ENCODE measurements at places on chromosomes 3 and 15.

DNA sequence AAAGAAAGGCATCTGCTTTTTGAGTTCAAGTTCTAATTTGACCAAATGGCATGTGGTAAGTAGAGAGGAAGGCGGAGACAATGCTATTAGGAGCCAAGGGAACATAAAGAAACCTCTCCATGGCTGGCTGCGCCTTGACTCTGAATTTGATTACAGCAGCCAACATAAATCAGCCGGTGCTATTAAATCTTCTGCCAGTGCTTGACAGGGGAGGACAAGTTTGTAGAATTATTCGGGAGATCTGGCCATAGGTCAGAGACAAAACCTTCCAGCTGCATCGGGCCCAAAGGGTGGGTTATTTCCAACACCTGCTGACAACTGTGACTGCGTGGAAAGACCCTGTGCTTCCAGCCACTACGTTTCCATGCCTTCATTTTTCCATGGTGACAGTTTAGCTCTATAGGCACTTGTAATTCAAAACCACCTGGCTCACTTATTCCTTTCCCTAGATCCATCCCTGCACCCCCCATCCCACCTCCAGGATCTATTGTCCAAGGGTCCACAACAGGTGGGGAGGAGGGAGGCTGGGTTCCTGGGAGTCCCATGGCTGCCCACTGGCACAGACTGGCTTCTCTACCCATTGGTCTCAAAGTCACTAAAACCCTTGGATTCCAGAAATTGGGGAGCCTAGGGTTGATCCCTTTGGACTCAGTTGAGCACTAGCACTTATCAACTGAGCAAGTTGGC lies 15.9 kb downstream of the COLQ start:
- DNase-seq: no peak

GRCh38 chr3:69082805-69083204 lies 1.9 kb upstream of the ARL6IP5 start:
- no peak for DNase-seq

DNA sequence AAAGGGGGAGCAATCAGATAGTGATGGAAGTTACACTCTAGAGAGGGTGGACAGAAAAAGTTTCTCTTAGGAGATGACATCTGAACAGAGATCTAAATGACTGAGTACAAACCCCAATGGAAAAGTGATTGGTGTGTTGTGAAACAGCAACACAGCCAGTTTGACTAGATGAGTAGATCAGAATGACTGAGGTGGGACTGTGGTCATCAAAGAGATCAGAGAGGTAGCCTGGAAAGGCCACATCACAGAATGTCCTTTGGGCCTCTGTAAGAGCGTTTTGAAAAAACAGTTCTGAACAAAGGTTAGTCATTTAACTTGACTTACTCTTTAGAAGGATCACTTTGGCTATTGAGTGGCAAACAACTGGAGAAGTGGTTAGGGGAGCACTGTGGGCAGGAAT lies 10.6 kb downstream of the LRRC58 start:
- DNase-seq: no peak

DNA sequence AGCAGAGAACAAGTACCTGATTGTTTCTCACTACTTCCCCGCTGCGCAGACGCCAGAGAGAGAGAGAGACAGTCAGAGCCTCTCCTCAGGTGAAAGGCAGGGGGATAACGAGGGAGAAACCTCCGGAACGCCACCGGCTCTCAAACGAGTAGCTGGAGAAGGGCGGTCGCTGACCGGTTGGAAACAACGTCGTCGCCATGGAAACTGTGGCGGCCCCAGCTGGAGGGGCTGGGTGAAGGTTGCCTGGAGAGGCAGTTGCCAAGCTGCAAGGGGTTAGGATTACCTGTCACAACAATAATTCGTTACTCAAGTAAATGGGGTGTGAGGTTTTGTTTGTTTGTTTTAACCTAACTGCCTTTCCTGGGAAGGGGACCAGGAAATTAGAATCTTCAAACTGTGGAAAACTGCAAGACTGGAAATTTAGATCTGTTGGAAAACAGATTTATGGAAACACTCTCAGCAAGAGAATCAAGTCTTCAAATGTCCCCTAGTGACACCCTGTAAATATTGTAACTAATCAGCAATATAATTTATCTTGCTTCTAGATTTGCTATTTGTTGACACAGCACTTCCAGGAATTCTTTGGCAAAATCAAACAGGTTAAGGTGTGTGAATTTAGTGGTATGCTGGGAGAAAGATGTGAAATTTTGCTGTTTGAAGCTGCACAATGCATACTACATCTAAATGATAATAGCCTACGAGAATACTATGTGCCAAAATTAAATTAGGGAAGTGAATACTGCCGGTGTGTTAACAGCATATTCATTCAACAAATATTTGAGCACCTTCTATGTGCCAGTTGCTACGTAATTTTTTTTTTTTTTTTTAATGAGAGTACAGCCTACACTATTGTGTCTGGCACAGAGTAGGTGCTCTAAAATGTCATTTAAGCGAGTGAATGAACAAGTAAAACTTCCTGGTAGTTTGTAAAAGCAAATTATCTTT lies at the start of gene DNAH12:
Gene DNAH12, minus strand, starts transcription at position 164 of the 945 bp plus-strand sequence. CDS start 1,474 bp downstream, outside the sequence.
- no peak for DNase-seq

GRCh38 chr3:69020424-69020823 lies 6.9 kb upstream of the EOGT start:
- DNase-seq: no peak

DNA sequence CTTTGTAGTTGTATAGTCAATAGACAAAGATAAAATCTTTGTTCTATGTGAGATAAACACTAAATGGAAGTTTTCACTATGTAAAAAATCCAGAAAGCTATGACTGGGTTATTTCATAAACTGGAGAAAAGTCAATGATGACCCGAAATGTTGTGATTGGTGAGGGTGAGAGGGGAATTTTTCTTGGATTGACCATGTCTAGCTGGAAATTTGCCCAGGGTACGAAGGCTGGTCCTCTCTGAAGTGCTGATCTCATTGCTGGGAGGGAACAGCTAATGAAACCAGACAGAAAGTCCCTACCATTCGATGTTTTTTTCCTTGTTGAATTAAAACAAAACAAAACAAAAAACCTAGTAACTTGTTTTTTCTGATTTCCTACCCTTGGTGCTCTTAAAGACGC lies 14.3 kb downstream of the TPRG1 start:
- no peak for DNase-seq

DNA sequence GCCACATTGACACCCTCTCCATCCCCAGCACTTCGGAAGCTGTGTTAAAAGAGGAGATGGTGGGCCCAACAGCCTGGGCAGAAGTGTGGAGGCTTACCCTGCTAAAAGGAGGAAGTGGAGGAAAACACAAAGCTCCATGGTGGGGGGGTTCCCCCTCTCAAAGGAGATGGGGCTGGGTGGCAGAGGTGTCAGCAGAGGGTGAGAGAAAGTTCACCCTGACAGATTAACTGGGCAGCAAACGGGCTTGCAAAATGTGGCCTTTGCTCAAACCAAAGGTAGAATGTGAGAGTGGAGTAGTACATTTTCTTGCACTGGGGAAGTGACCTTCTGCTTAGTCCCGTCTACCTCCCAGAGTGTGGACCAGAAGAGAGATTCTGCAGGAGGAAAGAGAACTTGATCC lies 44.7 kb downstream of the MYO1E start:
- no peak for DNase-seq

DNA sequence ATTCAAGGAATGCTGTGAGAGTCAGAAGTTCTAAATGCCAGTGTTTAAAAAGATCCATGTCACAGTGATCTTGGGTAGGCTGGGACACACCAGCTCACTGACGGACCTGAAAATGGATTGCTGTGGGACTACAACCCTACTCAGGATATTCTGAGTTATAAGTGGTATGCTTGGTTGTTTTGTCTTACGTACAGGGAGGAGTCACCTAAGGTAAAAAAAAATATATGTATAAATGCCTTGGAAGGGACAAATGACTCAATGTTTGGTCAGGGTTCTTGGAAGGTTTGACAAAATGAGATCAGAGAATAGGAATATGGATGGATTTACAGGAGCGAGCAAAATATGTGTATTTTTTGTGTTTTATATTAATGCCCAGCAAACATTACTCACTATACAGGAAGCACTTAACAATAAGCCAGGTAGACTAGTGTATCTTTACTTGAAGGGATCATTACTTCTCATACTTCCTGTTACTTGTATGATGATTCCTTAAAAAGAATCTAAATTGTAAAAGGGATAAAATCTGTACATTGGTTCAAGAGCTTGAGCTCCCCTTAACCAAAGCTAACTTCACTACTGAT lies 767.3 kb downstream of the GBE1 start:
- no peak for DNase-seq

DNA sequence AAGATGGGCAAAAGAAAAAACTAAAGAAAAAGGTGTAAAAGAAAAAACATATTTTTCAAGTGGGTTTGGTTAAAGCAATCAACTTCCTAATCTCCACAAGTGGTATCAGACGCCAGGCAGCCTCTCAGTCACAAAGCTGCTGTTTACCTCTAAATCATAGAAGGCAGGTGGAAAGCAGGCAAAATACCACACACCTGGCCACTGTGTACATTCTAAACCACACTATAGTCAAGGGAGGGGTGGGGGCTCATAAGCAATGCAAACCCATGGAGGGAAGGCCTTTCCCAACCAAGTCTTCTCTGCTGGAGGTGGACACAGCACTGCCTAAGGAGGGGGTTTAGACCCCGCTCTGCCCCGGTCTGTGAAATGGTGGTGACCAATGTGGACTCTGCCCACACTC lies 50.4 kb downstream of the MCF2L2 start:
- DNase-seq: no peak

DNA sequence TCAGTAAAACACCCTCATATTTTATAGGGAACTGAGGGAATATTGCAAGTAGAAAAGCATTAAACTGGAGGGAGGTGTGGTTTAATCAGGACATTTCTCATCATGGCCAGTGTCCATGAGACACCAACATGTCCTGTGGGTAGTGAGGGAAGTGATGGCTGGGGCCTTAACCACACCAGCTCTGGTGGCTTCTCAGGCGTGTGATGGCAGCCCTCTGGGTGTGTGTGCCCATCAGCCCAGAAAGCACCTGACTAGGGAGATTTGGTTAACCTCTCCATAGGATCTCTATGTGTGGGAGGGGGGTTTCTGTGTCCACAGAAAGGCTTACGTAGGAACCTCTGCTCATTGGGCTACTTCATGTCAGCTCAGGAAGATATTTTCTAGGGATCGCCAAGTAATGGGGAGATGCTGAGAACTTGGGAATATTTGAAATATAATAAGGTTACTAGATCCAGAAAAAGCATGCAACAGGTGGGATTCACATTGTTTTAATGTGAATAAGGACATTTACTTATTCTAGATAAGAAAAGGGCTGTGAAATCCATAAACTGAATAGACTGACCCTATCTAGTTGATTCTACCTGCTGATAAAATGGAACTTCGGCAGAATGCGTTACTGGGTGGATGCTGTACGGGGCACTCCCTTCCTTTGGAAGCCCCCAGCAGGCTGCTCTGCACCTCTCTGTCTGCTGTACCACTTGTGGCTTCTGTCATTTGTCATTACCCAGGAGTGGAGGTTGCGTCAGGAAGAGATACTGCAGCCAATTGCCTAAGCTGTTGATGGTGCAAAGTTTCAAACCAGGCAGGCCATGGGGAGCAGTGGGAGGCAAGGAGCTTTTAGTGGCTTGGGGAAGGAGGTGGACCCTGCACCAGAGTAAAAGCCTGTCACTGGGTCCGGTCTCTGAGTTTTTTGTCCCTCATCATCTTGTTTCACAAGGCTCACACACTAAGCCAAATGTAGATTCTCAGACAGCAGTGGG lies 21.5 kb downstream of the PDHB start:
- DNase-seq: no peak

- DNase-seq: no peak
These were observed 34.0 kb upstream of the ZNF280D start for GRCh38 chr15:56767315-56767714.

- DNase-seq: no peak
These were observed 21.3 kb downstream of the EFCC1 start for GRCh38 chr3:129022114-129023007.

DNA sequence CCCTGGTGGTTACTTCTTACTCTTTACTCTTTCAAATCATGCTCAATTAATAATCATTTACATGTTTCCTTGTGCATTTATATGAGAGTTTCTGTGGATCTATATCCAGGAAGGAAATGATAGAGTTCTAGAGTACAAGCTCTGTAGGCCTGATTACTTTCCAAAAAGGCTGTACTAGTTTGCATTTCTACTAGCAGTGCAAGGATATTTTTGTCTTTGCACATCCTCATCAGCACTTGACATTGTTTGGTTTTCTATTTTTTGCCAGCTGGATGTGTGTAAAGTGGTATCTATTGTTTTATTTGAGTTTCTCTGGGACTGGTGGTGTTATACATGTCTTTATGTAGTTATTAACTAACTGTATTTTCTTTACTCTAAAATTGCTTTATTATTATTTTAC lies 19.6 kb upstream of the SLC7A14 start:
- DNase-seq: no peak

GRCh38 chr3:16052964-16053363 lies 121.5 kb upstream of the GALNT15 start:
- DNase-seq: no peak

DNA sequence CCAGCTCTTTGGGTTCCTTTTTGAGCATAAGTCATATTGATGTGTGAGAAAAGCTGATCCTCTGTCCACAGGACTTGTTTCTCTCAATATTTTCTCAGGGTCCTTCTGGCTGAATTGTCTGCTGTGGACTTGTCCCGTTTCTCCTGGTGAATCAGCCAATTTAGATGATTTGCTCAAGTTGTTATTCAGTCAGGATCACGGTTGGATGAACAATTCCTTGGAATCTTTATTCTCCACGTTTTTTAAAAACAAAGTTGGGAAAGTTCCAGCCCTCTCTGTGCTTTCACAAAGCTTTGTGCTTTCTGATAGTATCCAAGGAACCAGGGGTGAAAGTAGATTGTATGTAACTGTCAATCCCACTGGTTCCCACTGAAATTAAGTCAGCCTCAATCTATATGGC lies 61.3 kb downstream of the LRRC3B start:
- no peak for DNase-seq

- DNase-seq: no peak
These were observed 317.0 kb downstream of the VGLL3 start for GRCh38 chr3:86673991-86674390.

DNA sequence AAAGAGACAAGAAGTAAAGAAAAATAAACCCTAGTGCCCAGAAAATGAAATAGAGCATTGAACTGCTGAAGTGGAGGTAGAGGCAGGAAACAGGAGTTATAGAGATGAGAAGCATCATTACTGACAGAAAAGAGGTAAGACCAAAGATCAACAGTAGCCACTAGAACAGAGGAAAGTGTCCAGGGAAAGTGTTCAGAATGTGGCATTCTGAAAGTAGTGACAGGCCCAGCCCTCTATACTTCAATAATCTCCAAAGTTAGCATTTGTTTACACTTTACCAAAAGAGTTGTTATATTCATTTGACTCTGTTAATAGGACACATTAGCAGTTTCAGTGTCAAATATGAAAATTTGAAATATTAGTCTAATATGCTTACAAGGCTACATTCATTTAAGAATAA lies 727.1 kb upstream of the NECTIN3 start:
- no peak for DNase-seq

- DNase-seq: no peak
These were observed 46.2 kb upstream of the NR2C2 start for GRCh38 chr3:14900881-14901873.

DNA sequence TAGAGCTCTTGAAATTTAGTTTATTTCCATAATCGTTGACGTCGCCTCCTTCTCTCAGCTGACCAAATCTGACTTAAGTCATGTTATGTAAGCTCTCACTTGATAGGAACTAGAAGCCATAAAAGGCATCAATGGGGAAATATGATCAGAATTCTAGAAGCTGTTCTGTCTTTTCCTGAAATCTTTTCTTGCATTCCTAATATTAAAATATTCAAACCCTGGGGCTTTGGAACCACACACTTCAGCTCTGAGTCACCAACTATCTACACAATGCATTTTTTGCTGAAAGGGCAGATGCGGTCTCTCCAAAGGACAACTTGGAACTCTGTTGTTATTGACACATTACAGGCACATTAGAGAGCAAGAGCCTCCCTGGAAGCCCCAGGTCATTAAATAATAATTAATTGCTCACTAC lies 91.3 kb downstream of the LARS2 start:
- DNase-seq: no peak
